ENCODE measurements at places on chromosomes 11 and 22. TPM values are rescaled to one million over a fixed set of nuclear protein-coding genes. Genes with fewer than 3 reads are reported as not detected.

Gene NEFH
- 0.09 TPM for total RNA-seq

Gene TSSK2
- not detected for total RNA-seq

Gene ELF5
- not detected for total RNA-seq

Gene KLHDC7B
- total RNA-seq = not detected

GRCh38 chr11:9565822-9566560 lies 7.5 kb upstream of the WEE1 start:
- no peaks in the 10 kb centered on the region for H3K36me3 ChIP-seq
- H3K4me1 ChIP-seq = peaks cover 31% of the 10 kb centered on the region
- peak; percentile 99 for DNase-seq
- peak overlapping the region; percentile 96 for H3K27ac ChIP-seq

DNA sequence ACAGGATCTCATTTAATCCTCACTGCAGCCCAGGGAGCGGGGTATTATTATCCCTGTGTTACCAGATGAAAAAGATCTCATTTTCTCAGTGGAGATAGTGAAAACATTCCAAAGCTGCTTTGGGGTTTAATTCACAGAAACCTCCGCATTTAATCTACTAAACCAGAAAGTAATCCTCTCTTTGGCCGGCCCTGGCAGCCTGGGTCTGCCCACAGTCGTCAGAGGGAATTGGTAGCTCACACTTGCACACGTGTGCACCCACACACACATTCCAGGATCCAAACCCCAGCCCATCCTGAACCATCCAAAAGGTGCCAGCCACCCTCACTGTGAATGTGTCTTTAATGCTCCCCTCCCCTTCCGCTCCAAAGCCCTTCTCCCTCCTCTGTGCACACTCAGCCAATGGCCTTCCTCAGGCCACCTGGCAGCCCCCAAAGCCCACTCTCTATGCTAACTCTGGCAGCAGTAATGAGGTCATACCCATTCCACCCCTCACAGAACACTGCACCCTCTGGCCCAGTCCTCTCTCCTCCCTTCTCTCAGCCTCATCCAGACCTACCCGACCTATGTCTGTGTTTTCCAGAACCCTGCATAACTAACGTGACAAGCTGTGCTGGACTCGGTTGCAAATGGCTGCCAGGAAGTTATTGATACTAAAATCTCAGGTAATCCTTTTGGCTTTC lies 466.2 kb downstream of the SOX6 start:
- no peak overlapping the region for H3K4me3 ChIP-seq
- DNase-seq = no peak
- H3K36me3 ChIP-seq = no peaks in the 10 kb centered on the region

- H3K4me3 ChIP-seq = no peak overlapping the region
- no peaks in the 10 kb centered on the region for H3K27me3 ChIP-seq
These were observed 173.2 kb downstream of the LARGE1 start for GRCh38 chr22:33747029-33747428.

GRCh38 chr11:18527512-18527911 lies 770 bp upstream of the TSG101 start:
- H3K4me1 ChIP-seq = peaks cover 15% of the 10 kb centered on the region
- H3K27ac ChIP-seq = peak overlapping the region; percentile 99
- H3K4me3 ChIP-seq = peak overlapping the region; percentile 96

DNA sequence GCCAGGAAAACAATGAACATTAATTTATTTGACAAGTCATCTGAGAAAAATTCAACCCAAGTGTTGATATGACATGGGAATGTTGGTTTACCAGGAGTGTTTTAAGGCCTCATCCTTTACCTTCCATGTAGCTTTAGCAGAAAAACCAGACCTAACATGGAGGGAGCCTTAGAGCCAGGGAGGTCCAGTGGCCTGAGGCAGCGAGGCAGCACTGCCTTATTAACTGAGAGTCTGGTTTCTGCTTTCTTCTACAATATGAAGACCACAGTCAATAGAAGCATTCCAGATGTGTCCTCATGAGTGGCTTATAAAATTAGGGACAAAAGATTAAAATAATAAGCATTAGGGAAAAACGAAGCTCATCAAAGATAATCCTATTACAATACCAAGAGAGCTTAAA lies 61.5 kb downstream of the DKK3 start:
- H3K4me3 ChIP-seq = no peak overlapping the region
- no peaks in the 10 kb centered on the region for H3K4me1 ChIP-seq
- peaks cover 8% of the 10 kb centered on the region for H3K36me3 ChIP-seq

DNA sequence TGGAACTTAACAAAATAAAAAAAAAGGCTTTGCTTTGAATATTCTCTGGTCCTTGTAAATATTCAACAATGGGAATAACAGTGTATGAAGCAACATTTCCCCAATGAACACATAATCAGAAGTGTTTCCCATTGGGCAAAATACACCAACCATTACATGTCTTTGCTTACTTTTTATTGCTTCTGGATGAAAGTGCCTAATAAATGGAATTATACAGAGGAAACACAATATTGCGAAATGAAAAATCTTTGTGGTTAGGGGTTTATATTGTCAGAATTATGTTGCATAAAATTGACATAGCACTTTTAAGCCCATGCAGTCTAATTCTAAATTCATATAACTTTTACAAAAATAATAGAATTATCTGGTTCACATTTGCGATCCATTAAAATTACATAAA lies 386.4 kb downstream of the DCDC1 start:
- no peaks in the 10 kb centered on the region for H3K27me3 ChIP-seq
- H3K4me3 ChIP-seq = no peak overlapping the region
- no peaks in the 10 kb centered on the region for H3K4me1 ChIP-seq
- H3K27ac ChIP-seq = no peak overlapping the region
- DNase-seq = no peak
- no peaks in the 10 kb centered on the region for H3K36me3 ChIP-seq

GRCh38 chr22:47275605-47276449 lies 513.4 kb downstream of the TBC1D22A start:
- H3K36me3 ChIP-seq = no peaks in the 10 kb centered on the region
- no peak overlapping the region for H3K4me3 ChIP-seq
- no peak overlapping the region for H3K27ac ChIP-seq
- H3K4me1 ChIP-seq = no peaks in the 10 kb centered on the region
- no peaks in the 10 kb centered on the region for H3K27me3 ChIP-seq
- DNase-seq = no peak
